ENCODE measurements at places on chromosomes 3 and 15.

GRCh38 chr3:190941694-190942260 lies 79.3 kb upstream of the GMNC start:
- no peak for DNase-seq

- DNase-seq, result peak; percentile 62
Measured at GRCh38 chr3:58532794-58533220, 4.2 kb downstream of the ACOX2 start.

DNA sequence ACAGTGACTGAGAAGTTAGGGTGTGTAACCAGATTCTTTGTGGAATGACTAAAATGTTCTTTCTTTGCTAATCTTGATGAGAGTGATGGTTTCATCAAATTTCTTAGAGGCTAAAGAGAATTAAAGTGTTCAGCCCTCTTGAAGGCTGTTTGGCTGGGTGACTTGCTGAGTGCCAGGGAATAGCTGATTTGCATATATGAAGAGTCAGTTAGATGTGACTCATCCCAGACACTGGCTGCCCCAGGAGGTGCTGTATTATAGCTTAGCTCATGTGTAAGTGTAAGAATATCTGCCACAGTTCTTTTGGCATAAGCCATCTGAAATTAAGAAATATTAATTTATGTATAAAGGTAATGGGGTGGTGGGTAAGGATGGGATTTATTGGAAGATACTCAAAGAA lies 535.1 kb downstream of the NLGN1 start:
- no peak for DNase-seq

DNA sequence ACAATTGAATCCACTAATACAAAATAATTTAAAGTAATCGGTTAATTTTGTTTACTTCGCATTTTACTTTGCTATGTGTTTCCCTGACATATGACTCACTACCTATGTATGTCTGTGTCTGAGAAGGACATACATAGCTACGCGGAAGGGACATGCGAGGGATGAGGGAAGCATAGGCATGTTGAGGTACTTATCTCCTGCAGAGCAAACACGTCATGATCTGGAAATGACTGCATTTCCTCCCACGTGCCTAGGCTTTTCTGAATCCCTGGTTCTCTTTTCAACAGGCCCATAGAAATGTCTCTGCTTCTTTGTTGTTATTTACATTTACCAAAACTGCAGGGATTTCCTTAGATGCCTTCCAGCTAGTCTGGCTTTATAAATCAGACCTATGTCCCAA lies 27.5 kb downstream of the ALCAM start:
- DNase-seq, result no peak

GRCh38 chr3:155196131-155197021 lies 97.1 kb downstream of the STRIT1 start:
- no peak for DNase-seq

DNA sequence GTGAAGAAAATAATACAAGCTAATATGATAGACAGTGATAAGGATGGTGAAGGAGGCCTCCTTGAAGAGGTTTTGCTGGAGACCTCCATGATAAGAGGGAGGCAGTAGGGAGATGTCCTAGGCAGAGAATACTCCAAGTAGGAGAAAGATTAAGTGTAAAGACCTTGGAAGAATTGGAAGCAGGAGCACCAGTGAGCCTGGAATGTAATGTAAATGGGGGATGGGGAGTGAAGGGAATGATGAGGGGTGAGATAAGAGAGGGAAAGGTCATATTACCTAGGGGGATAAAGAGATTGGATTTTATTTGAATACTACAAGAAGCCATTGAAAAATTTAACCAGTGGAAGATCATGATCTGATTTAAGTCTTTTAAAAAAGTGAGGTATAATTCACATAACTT lies 41.7 kb upstream of the ARL14 start:
- no peak for DNase-seq

DNA sequence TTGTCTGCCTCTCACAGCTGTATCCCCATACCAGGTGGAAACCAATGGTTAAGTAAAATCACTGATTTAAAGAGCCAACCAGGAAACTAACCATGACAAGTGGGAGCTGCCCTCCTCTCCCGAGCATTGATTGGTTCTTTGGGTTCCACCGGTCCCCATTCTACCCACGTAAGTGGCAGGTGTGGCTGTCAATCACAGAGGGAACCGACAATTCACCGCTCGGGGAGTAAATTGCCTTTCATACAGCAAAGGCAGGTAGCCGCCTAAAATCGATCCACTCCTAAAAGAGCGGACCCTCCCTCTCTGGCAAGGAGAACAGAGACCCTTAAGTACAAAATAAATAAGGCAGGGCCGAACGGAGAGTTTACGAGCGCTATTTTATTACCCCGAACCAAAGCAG lies 1.2 kb downstream of the ERC2 start:
- DNase-seq, result no peak

DNA sequence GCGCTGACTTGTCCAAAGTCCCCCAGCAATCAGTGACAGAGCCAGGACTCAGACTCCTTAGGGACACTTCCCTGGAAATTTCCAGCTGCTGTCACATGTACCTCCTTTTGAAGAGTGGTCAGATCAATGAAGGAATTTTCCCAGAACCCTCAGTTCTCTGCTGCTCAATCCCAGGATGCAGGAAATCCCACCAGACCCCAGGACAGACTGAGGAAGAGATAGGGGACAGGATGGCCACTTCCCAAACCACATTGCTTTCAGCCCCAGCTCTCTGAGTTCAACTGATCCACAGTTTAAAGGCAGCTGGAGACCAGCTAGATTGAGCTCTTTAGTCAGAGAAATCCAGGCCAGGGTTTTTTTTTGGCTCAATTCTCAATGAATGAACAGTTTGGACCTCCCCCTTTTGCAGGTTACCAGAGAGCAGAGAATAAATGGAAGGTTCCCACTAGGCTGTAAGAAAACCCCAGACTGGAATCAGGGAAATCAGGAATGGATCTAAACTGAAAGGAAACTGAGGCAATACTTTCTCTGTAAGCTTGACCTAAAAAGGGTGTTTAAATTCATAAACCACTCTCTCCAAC lies 1.5 kb downstream of the CYP1A1 start:
- DNase-seq, result no peak

GRCh38 chr3:155024006-155024638 lies 56.0 kb upstream of the MME start:
- no peak for DNase-seq

DNA sequence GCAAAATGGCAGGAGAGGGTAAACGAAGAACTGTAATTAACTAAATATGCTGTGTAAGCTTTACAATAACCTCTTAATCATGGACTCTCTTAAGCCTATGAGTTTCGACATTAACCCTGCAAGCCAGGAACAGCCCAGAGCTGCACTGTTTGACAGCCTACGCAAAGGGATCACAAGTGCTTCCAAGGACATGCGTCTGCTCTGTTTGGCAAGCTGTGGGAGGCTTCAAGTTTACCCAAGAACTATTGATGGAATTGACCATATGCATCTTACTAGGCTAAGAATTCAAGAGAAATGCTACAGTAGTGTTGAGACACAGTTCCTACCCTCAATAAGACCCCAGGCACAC lies 66.0 kb downstream of the PDZRN3 start:
- no peak for DNase-seq

DNA sequence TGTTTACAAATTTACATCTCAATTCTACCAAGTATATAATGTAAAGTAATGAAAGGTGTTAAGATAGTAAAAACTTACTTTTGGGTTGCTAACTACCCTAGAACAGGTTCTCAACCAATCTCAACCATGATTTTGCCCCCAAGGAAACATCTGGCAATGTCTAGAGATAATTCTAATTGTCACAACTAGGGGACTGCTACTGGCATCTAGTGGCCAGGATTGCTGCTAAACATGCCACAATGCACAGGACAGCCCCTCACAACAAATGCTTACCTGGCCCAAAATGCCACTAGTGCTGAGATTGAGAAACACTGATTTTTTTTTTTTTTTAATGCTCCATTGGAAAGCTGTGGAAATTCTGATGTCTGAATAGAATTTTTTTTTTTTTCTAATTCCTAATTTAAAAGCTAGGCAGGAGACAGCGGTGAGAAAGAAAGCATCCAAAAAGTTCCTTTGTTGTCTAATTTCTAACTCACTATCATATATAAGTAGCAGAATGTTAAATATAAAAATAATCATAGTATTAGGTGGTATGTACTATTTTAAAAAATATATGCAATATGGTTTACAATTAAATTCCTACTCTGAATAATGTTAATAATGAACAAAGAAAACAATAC lies 81.5 kb downstream of the TJP1 start:
- DNase-seq, result no peak

DNA sequence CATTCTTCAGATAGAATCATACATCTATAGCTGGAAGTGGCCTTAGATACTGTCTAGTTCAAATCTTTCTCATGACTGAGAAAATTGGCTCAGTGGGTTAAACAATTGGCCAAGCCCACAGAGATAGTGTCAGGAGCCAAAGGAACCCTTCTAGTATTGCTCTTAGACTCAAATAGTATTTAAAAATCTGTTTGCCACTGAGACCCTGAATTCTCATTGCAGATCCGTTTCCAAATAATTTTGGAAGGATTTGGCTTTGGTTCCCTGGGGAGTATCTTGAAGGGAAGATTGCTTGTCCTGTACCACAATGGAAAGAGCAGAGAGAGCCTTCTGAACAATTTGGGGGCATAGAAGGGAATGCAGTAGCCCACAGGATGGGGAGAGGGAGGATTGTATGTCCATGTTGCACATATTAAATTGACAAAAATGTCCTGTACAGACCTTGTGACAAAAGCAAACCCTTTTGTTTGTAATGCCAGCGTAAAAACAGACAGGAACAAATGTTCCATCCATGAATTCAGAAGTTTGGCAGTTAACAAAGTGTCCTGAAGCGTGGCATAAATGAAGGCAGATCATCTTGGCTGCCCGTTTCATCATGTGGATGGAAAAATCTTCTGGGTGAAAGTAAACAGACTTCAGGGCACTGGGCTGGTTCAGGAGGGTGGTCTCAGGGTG lies 156.4 kb upstream of the RASGRP1 start:
- no peak for DNase-seq

DNA sequence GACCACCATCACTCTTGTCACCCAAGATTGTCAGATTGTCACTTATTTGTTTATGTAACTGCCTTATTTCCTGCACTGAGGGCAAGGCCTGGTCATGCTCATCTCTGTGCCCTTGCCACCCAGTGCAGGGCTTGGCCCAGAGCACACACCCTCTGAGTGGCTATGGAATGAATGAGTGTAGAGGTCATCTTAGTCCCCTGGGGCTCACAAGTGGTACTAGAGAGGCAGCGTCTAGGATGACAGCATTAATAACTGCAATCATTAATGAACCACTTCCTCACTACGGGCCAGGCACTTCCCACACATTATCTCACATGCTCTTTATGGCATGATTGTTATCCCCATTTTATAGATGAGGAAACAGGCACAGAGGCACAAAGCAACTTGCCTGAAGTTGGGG lies 117.0 kb downstream of the SMAD6 start:
- DNase-seq, result no peak

- DNase-seq, result no peak
Measured at GRCh38 chr3:156150434-156151066, 30.2 kb downstream of the KCNAB1 start.

DNA sequence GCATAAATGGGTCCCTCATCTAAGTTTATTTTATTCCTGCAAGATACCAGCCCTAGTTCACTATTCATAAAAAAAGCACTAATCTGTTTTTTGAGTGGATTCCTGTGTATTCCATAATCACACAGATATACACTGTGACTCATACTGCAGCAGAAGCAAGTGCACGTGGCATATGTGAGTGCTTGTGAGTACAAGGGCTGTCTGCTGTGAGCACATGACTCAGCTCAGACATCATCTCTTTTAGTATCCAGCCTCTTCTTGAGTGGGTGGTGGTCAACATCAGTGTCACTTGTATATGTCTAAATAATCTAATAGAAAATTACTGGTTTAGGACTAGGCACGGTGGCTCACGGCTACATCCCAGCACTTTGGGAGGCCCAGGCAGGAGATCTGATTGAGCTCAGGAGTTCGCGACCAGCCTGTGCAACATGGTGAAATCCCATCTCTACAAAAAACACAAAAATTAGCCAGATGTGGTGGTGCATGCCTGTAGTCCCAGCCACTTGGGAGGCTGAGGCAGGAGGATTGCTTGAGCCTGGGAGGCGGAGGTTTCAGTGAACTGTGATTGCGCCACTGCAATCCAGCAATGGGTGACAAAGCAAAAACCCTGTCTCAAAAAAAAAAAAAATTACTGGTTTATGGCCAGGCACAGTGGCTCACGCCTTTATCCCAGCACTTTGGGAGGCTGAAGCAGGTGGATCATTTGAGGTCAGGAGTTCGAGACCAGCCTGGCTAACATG lies 49.8 kb downstream of the NIPA2 start:
- DNase-seq, result no peak

- DNase-seq, result no peak
Measured at GRCh38 chr15:67116742-67117141, 51.3 kb downstream of the SMAD3 start.

- no peak for DNase-seq
Measured at GRCh38 chr3:194339356-194339755, 11.8 kb downstream of the CPN2 start.

DNA sequence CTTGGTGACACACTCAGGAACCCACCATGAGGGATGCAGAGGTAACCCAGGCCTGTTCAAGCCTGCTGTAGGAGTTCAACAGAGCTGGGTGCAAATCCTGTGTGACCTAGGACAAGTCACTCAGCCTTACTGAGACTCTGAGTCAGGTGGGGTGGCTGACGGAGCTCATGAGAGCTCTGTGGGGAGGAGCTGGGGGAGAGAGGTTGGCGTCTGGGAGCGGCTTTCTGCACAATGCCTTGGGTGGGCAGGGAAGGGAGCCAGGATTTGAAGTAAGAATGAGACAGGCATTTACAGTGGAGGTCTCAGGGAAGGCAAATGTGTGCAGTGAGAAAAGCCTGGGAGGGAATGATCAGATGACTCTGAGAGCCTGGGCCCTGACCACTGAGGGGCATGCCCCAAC lies 18.3 kb downstream of the C3orf18 start:
- DNase-seq, result no peak

- peak; percentile 75 for DNase-seq
Measured at GRCh38 chr3:138186803-138187295, 252 bp upstream of the ARMC8 start.

GRCh38 chr3:115040673-115041286 lies 106.3 kb downstream of the ZBTB20 start:
- no peak for DNase-seq

GRCh38 chr15:69478259-69478781 lies 25.7 kb downstream of the RPLP1 start:
- no peak for DNase-seq

DNA sequence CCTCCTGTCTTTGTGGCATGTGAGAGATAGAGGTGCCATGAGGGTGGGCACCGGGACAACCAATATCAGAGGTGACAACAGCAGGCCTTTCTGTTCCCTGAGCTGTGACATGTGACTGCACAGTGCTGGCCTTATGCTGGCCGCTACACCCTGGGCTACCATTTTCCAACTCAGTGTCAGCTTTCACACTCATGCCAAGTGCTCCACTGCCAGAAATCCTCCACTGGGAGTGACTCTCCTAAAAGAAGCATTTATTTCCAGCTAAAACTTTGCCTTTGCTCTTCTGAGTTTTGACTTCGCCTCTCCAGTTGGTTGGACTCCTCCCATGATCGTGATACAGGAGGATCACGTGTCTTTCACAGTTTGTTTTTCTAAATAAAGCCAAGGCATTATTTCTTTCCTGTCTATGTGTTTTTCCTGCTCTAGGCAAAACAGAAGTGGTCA lies 31.4 kb downstream of the CA12 start:
- no peak for DNase-seq

GRCh38 chr15:41951571-41951970 lies 20.8 kb downstream of the EHD4 start:
- no peak for DNase-seq

GRCh38 chr3:196660381-196661166 lies 21.1 kb downstream of the NRROS start:
- DNase-seq, result no peak

- no peak for DNase-seq
Measured at GRCh38 chr3:128294999-128295468, 141.8 kb downstream of the EEFSEC start.

GRCh38 chr3:27452368-27453090 lies 31.7 kb downstream of the SLC4A7 start:
- no peak for DNase-seq

Data from activated T-helper 1 cell treated with anti-CD3 and anti-CD28 coated beads, Interleukin-2, amount 50 U/mL, for 16 hours (primary cell).